ENCODE measurements at places on chromosomes 6 and 20.

- DNase-seq = peak; percentile 56
Measured at GRCh38 chr6:139540276-139540675, 165.8 kb upstream of the CITED2 start.

DNA sequence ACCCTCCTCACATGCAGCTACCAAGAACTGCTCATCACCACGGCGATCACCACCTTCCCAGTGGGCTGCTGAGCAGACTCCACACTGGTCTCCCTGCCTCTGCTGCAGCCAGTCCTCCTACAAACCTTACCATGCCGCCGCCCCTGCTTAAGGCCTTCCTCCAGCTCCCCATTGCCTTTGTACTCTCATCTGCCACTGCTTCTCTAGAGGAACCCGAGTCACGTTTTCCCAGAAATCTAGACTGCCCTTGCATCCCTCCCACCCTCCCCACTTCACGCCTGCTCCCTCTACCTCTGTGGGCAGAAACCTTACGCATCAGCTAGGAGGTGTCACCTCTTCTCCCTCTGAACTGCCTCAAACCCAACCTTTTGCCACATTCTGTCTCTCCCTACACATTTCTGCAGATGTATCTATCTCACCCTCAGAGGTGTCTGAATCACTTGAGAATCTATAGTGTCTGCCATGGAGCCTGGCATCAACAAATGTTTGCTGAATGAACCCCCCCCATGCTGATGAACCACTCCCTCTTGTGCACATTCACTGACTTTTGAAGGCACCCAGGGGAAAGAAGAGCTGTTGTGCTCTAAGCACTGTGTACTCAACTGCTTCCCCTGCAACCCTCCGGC lies 4.3 kb downstream of the E2F1 start:
- DNase-seq = no peak

- no peak for DNase-seq
Measured at GRCh38 chr20:3864518-3864917, 17.9 kb downstream of the MAVS start.

GRCh38 chr20:3342766-3343165 lies 64.7 kb downstream of the DNAAF9 start:
- no peak for DNase-seq

DNA sequence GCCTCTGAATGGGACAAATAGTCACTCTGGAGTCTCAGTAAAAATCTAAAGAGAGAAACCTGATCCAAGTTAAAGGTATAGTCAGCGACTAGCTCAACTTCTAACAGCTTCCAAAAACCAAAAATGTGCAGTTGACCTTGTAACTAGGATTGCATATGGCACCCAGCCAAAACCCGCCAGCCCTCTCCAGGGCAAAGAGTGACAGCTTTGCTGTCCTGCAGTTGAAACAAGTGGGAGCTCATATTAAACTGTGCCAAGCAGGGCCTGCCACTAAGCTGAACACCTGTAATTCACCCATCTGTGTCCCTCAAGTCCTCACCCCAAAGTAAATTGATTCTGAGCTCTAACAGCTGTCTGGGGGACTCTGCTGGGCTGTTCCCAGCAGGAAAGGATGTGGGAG lies 695.3 kb downstream of the MAFB start:
- no peak for DNase-seq

DNA sequence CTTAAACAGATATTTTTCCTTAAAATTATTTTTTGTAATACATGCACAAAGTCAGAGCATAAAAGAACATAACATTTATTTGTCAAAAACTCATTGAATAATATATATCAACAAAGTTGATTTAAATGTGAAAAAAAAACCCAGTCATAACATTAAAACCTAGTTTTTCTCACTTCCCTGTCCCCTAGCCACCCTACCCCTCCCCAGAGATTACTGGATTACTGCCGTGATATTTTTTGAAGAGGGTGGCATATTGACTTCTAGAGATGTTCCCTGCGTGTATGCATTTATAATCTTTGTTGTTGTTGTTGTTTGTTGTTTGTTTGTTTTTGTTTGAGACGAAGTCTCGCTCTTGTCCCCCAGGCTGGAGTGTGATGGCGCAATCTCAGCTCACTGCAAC lies 52.4 kb upstream of the ARMC2 start:
- DNase-seq = no peak

DNA sequence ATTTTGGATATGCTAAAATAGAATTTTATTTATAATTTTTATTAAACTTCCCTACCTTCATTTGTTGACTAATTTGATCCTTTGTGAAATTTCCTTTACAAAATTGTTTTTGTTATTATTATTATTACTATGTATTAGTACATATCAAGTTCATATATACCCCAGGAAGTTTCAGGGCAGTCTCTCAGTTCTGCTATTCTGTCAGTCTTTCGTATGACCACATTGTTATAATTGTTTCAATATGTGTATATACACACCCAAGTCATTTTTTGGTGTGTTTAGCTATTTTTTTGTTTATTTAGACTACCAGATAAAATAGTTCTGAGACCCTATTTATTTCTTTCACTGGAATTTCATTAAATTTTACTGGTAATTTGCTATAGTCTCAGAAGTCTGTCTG lies 72.1 kb downstream of the NKAIN2 start:
- no peak for DNase-seq

DNA sequence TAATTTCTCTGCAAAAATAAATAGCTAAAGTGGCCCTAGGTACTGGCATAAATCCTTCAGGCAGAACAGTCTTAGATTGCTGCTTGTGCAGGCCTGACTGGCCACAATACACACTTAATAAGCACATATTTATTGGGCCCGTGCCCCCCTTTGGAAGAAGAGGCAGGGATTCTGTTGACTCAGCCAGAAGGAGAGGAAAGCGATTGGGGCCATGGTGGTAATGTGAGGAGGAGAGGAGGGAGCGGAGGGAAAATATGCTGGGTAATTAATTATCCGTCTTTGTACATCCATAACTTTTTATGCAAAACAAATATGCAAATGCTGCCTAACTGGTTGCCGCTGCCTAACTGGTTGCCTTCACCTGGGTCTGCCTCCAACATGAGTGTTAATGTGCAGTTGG lies 36.2 kb downstream of the CD40 start:
- DNase-seq = no peak

- no peak for DNase-seq
Measured at GRCh38 chr20:25726357-25726756, 29.7 kb upstream of the ZNF337 start.

DNA sequence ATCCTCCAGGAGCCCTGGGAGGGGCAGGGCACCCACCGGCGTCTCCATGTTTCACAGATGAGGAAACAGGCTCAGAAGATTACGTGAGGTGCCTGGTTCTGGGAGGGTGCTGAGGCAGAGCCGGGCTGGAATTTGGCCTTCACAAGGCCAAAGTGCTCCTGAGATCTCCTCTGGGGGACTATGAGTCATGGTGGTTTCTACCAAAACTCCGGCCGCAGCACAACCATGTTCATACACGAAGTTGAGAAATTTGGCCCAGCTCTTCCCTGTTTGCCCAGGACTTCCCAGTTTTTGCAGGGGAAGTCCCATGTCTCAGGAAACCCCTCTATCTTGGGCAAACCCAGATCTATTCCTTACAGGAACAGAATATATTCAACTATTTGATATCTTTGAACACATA lies 172.9 kb upstream of the CDYL start:
- no peak for DNase-seq

DNA sequence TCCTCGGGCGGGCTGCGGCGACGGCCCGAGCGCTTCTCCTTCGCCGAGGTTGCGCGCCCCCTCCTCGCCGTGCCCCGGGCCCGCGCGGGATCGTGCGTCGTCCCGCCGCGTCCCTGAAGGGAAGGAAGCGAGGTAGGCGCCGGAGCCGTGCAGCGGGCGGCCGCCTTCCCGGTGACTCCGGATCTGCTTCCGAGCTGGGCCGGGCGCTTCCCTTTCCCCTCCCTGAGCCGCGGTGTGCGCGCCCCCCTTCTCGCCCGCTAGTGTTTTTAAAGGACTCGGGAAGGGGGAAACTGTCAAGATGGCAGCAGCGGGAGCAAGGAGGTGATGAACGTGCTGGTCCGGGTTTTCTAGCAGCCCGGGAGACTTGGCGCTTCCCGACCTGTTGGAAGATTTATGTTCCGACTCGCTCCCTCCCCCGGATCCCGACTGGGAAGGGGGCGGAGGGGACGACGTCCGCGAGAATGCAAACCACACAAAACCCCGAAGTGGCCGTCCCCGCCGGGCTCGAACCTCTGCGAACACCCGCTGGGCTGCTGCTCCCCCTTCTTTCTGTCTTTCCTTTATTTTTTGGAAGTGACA lies 744 bp upstream of the FOXO3 start:
- peak; percentile 63 for DNase-seq

DNA sequence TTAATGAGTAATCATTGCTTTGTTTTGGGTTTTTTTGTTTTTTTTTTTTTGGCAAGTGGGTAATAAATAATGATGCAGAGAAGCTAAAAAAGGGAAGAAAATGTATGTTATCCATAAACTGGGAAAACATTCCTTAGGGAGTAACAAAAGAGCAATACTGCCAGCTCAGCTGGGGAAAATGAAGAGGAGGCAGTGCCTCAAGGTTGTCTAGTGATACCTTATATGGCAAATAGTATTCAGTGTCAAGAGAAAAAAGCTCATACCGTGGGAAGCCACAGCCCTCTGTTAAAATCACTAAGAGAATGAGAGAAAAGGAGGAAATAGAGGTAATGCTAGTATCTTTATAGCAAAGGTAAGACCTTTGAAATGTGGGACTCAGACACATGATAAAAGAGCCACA lies 47.1 kb upstream of the SMLR1 start:
- no peak for DNase-seq

GRCh38 chr6:105458084-105458483 lies 55.2 kb upstream of the PREP start:
- DNase-seq = no peak

DNA sequence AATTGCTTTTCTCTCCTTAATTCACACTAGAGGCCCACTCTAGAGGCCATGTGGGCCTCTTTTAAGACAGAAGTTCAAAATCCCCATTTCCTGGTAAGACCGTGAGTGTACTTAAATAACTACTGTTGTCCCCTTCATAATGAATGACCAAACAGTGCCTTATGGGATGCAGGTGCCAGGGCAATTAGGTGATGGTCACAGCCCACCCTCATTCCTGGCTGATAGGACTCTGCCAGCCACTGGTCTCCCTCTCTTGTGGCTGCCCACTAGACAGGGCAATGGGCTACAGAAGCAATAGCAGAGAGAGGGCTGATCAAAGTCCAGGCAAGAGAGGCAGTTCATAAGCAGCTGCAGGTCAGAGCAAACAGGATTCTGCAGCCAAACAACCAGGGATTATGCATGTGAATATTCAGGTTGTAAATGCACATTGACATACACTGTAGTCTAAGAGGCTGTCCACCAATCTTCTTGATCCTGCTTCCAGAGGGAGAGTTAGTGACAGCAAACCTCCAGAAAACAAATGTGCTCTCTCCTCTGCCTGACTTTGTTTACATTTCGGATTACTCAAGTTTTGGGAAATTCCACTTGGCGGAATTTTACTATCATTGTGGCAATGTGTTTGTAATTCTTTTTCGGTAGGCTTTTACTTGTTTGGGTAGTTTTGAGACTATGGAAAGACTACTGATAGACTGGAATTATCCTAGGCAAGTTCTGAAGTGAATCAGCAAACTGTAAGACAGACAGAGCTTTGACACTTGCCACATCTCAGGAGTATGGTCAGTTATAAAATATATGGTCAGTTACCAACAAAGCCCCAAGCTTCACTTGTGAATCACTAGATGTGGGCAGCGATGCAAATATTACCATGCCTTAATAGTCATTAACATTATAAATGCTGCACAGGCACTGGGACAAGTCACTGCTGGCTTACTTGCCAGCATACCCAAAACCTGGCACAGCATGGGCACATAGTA lies 12.8 kb downstream of the PTPRK start:
- no peak for DNase-seq

GRCh38 chr20:10443936-10444335 lies 8.8 kb downstream of the SLX4IP start:
- no peak for DNase-seq

DNA sequence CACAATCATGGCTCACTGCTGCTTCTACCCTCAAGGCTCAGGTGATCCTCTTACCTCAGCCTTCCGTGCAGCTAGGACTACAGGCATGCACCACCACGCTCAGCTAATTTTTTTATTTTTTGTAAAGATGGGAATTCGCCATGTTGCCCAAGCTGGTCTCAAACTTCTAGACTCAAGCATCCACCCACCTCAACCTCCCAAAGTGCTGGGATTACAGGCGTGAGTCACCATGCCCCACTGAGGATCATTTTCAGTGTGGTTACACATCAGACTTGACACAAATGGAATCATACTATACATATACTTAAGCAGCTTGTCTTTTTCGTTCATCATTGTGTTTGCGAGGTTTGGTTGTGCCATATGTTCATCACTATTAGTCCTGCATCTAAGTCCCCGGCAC lies 26.6 kb downstream of the ZC3H12D start:
- no peak for DNase-seq

GRCh38 chr20:17641520-17641964 lies 40.5 kb downstream of the RRBP1 start:
- DNase-seq = no peak

DNA sequence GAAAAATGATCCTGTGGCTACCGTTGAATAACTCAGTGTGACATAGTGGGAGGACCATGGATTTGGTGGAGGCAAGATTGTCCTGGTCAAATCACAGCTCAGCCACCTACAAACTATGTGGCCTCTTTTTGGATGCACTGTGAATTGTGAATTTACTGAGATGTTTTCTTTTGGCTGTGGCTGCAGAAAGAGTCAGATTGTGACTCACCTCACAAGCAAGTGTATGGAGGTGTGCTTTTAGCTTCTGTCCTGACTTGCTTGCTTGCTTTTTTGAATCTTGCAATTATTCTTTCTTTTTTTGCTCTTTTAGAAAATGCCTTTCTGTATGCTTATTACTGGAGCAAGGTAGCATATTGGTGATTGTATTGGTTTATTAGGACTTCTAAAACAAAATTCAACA lies 122.9 kb upstream of the FOXO3 start:
- no peak for DNase-seq

DNA sequence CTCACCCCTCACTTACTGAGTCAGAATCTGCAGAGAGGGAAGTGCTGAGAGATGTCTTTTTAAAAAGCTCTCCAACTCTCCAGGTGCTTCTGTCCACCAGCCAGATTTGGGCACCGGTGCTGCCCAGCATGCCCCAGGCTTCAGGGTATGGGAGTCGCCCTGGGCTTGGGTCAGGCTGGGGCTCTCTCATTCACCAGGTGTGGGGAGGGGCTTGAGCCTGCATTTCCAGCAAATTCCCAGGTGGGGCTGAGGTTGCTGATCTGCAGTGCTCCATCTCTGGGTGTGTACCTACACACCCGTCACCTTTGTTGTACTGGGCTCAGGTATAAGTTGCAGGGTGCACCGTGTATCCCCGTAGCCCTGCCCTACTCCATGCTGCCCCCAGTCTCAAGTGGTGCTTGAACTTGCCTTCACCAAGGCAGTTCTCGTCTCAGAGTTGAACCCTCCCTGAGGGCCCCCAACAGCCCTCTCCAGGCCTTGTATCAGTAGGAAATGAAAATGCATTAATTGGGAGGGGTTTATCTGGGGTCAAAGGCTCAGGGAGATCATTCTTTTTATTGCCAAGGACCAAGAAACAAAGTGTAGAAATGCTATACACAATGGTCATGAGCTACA lies 23.5 kb downstream of the PPP1R3G start:
- no peak for DNase-seq

- no peak for DNase-seq
Measured at GRCh38 chr6:106939848-106940247, 34.7 kb downstream of the CD24 start.

Data from fibroblast of skin of left biceps (primary cell).